CMK (cell line): ENCODE measurements at places on chromosomes 11 and 22.

GRCh38 chr11:85407648-85408047, 219.5 kb downstream of the DLG2 start:
- DNase-seq = no peak

DNA sequence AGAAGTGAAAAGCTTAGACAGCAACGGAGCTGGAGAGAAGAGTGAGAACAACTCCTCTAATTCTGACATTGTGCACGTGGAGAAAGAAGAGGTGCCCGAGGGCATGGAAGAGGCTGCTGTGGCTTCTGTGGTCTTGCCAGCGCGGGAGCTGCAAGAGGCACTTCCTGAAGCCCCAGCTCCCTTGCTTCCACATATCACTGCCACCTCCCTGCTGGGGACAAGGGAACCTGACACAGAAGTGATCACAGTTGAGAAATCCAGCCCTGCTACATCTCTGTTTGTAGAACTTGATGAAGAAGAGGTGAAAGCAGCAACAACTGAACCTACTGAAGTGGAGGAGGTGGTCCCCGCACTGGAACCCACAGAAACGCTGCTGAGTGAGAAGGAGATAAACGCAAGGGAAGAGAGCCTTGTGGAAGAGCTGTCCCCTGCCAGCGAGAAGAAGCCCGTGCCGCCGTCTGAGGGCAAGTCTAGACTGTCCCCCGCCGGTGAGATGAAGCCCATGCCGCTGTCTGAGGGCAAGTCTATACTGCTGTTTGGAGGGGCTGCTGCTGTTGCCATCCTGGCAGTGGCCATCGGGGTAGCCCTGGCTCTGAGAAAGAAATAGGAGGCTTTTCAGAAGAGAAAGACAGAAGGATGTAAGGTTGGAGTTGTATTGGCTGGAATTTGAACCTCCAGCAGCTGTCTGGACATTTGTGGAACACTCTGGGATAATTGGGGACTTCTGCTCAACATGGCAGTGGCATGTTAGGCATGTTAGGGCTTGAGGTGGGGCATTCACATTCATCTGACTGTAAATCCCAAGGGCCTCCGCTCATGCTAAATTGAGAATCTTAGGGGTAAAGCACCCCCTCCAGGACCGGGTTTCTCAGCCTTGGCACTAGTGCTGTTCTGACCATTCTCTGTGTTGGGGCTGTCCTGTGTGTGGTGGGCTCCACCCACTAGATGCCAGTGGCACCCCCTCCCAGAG, 47.1 kb downstream of the BID start:
- DNase-seq = no peak

DNA sequence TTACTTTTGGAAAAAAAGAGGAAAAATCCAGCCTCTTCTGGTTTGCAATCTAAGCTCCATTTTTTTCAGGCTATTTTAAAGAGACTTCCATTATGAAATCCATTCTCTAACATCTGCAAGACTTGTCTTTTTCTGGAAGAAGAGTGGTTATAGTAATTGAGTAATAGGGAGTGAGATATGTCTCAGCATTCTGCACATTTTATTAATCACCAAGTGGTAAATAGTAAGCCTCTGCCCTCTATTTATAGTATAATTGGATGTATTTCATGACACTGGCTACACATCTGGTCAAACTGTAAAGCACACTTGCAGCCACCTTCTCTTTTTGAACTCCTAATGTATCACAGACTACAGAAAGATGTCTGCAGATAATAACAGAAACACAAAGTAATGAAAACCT, 391.1 kb downstream of the ETS1 start:
- no peak for DNase-seq

GRCh38 chr11:121112498-121113455, 11.7 kb downstream of the TECTA start:
- peak; percentile 17 for DNase-seq

- no peak for DNase-seq
Measured at GRCh38 chr11:2097356-2097997, 41.7 kb downstream of the IGF2 start.

- no peak for DNase-seq
Measured at GRCh38 chr22:50176850-50177536, 6.5 kb downstream of the PANX2 start.

GRCh38 chr11:56950510-56950909, 38.2 kb upstream of the OR5AK2 start:
- DNase-seq = no peak

- DNase-seq = no peak
Measured at GRCh38 chr11:135033540-135033939, 621.5 kb upstream of the B3GAT1 start.

DNA sequence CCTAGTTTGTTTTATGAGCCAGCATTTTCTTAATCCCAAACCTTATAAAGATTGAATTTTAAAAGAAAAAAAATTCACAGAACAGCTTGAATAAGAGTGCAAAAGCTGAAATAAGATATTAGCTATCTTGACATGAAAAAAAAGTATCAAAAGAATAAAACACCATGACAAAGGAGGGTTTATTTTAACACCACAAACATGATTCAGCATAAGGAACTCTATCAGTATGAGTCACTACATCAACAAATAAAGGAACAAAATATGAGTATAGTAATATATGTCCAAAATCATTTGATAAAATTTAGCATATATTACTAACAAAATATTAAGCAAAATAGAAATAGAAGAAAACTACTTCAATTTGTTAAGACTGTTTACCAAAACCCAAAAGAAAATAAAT, 9.6 kb upstream of the LMO1 start:
- DNase-seq = no peak

DNA sequence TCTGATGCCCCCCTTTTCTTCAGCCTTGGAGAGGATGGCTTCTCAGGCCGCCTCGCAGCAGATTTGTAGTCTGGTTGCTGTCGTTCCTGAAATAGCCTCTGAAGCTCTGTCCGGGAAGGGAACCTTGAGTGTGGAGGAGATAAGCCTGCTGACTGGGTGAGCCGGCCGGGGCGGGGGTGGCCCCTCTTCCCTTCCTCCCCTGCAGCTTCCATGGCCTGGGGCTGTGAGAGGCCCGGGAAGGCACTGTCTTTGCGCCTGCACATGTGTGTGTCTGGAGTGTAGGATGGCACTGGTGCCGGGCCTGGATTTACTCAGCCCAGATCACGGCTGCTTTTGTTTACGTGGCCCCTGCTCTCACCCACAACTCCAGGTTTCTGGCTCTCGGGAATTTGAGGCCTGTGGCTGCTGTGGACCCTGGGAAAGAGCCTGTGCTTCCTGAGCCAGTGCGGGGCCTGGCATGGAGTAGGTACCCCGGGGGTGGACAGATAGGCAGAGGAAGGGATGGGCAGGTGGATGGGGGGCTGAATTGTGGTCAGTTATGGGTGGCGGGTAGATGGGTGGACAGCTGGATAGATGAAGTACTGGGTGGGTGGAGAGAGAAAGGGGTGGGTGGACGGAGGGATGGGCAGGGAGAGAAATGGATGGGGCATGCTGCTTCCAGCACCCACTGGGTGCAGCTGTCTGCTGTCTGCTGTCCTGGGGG, 16.6 kb downstream of the KCNQ1 start:
- DNase-seq = no peak

DNA sequence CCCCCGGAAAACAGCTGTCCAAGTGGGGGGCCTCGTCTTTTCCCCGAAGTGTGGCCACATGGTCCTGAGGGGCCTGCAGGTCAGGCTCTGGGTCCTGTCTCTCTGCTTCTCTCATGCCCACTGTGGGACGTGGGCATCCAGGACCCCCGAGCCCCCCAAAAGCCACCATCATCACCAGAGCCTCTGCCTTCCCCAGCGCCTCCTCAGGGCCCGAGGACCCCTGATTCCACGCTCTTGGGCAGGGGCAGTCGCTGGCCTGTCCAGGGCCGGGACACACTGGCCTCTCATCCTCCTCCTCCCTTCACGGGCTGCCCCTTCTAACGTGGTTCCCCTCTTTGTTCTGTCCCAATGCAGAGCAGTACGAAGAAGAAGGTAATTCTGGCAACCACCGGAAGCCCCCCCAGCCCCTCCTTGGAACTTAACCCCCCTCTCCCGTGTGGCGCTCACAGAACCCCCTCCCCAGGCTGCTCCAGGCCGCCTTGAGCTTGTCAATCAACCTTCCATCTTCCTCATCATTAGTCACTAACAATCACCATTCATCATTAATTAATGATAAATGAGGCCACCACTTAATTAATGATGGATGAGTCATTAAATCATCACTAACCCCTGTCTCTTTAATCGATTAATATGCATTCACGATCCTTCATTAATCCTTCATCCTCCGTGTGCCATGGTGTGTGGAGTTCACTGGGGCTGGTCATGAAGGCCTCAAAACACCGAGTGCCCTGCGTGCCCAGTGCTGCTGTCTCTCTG, 3.9 kb downstream of the TNNT3 start:
- no peak for DNase-seq

DNA sequence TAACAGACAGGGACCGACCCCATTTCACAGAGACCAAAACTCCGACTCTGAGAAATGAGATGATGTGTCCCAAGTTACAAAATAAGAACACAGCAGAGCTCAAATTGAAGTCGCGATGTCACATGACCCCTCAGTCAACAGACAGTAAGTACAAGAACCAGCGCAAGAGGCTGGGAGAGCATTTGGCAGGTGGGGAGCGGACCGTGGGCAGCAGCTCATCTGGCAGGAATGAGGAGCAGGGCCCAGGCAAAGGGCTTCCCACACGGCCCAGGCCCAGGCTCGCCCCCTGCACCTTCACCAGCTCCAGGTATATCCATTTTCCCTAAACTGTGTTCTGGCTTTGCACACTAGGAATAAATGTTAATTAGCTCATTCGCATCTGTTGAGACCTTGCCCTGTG, 34.3 kb downstream of the SCUBE1 start:
- no peak for DNase-seq

GRCh38 chr11:69562302-69562701, 78.7 kb upstream of the CCND1 start:
- DNase-seq = no peak

DNA sequence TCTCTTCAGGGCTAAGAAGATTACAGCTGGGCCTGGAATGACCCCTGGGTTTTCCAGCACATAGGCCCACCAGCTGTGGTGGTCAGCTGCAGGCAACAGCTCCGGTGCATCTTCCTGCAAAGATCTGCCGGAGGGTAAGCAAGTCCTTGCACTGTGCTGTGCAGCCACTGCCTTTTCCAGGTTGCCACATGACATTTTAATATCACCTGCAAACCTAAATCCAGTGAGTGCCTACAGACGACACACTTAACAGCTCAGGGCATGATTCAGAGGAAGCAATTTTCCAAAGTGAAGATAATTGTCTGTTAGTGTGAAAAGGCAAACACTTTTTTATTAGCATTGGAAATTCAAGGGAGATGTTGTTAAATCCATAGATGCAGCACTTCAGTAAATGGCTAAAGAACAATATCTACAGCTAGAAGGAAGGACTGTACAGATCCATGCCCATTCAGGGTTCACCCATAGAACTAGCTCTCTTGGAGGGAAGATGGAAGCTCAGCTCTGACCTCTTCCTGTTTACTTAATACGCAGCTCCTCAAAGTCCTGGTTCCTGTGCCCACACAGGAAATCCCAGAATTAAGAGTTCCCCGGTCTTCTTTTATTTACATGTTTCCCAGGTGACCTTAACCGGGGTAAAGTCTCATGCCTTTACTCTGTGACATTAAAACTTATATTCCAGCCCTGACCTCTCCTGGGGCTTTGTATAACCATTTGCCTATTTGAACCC, 13.3 kb upstream of the NRIP3 start:
- DNase-seq = no peak

GRCh38 chr22:40009951-40010671, 15.4 kb downstream of the FAM83F start:
- DNase-seq = no peak

GRCh38 chr11:110870816-110871522, 158.7 kb upstream of the ARHGAP20 start:
- DNase-seq = no peak

GRCh38 chr11:127843483-127844396, 743.6 kb downstream of the ETS1 start:
- DNase-seq = peak; percentile 26

- no peak for DNase-seq
Measured at GRCh38 chr22:22843848-22844247, 43.8 kb upstream of the IGLL5 start.

DNA sequence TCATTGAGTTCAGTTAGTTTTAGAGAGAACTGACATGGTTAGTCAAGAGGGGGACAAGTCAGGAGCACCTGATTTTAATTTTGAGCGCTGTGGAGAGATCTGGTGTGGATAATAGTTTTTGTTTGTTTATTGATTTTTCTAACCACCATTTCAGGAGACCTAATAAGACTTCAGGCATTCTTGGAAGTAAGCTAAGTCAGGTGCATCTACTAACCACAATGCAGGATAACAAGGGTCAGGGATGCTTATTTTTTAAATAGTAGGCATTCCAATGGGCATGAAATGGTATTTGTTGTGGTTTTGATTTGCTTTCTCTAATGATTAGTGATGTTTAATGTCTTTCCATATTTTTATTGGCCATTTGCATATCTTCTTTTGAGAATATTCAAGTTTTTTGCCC, 212.1 kb downstream of the NAV2 start:
- DNase-seq = no peak

DNA sequence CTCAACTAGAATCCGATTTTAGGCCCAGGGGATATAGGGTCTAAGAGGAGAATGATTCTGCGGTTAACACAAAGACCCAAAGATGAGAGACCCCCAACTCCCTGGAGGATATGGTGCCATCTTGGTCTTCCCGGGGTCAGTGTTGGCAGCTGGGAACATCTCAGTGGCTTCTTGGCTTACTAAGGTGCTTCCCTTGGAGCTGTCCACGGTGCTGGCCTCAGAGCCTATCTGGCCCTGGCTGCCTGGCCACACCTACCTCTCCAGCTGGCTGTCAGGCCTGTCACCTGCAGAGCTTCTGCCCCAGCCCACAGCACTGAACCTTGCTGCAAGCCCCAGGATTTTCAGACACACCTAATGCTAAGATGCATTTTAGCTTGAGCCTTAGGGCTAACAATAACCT, 70.7 kb upstream of the THY1 start:
- DNase-seq = no peak

GRCh38 chr11:79287952-79288351, 152.9 kb downstream of the TENM4 start:
- DNase-seq = no peak

GRCh38 chr11:126210871-126211235, 597 bp downstream of the RPUSD4 start:
- DNase-seq = peak; percentile 14

- no peak for DNase-seq
Measured at GRCh38 chr11:88689548-88690240, 352.2 kb upstream of the CTSC start.

GRCh38 chr22:50018608-50019285, 6.2 kb upstream of the IL17REL start:
- no peak for DNase-seq

GRCh38 chr11:79193663-79194310, 247.0 kb downstream of the TENM4 start:
- DNase-seq = no peak

- no peak for DNase-seq
Measured at GRCh38 chr11:79090191-79090705, 350.6 kb downstream of the TENM4 start.

DNA sequence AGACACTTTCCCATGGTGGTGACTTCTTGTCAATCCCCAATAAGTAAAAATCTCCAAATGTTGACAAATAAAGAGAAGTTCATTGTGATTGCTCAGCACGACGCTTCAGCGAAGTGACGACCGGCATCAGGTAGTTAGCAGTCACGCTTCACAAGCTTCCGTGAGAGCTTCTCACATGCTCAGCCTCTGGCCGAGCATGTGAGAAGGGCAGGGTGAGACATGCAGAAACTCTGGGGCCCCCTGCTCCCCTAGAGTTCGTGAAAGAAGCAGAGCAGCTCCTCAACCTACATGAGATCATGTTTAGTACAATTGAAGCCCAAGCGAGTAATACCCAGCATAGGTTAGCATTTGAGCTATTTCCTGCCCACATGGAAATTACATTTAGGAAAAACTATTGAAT, 4.4 kb upstream of the C11orf16 start:
- DNase-seq = no peak
